ENCODE measurements at places on chromosomes 12 and 14.

DNA sequence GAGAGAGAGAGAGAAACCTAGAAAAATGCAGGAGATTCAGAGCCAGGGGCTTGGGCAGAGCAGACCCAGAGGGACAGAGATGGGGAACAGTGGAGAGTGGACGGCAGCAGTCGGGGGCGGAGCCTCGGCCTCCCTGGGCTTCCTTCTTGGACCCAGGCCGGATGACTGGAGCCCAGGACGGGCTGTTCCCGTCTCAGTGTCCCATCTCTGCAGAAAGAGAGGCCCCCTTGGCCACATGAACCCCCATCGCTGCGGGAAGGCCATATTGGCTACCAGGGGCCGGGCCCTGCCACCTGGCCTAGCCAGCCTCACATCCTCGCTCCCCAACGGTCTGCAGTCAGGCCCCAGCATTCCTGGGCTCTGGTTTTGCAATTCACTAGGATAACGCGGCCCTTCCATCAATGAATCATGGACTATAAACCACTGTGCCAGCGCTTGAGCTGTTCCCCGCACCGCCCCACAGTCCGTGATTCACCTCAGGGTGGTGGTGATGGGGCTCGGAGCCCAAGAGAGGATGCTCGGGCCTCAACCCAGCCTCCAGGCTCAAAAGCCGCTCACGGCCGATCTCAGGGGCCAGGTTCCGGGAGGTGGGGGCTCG is 116.5 kb downstream of the RFLNA start:
- no peak for DNase-seq

GRCh38 chr12:73731658-73732057 is 806.0 kb upstream of the ATXN7L3B start:
- no peak for DNase-seq

GRCh38 chr12:19546611-19547162 is 107.4 kb downstream of the AEBP2 start:
- DNase-seq, result no peak

DNA sequence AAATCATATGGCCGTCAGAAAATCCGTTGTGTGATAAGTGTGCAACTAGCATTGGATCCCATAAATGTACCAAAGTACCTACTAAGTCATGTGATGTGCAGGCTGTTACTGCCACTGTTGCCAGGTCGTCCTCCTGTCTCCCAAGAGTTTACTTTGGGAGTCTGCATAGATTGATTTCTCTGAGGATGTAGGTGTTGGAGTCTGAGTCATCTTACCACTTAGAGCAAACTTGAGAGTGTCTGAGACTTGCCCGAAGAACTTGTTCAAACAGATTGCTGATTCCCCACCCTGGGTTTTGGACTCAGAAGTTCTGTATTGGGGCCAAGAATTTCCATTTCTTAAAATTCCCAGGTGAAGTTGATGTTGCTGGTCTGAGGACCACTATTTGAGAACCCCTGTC is 11.4 kb downstream of the TMX1 start:
- DNase-seq, result no peak

- no peak for DNase-seq
Measured at GRCh38 chr12:57545809-57546437, 1.1 kb downstream of the DCTN2 start.

DNA sequence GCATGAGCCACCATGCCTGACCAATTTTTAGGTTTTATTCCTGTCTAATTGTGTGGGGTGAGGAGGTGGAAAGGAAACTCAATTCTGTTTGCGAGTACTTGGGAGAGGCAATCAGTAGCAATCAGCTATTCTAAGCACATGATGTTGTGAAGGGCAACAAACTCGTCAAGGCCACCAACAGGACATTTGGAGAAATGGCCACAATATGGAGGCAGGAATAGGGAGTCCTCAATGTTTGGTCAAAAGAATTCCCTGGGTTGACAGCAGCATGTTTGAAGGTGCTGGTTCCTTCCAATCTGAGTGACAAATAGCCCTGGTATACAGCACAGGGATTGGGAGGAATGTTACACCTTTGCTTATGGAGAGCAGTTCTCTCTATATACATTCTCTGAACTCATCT is 32.7 kb upstream of the USP44 start:
- no peak for DNase-seq

- DNase-seq, result peak; percentile 43
Measured at GRCh38 chr14:87805315-87805723, 187.7 kb downstream of the GALC start.

DNA sequence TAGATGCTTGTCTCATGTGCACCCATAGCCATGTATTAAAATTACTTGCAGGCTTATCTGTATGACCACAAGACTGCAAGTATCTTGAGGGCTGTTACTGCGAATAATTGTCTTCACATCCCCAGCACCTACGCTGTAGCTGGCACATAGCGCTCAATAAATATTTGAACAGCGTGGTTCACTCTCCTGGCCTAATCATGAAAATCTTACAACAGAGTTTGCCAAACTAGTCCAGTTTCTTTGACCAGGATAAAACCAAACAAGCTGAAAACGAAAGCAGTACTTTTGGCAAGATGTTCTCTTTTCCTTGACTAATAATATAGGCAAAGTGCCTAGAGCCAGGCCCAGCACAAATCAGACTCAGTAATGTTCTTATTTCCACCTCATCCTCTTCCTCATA is 106.7 kb downstream of the RPS29 start:
- no peak for DNase-seq

DNA sequence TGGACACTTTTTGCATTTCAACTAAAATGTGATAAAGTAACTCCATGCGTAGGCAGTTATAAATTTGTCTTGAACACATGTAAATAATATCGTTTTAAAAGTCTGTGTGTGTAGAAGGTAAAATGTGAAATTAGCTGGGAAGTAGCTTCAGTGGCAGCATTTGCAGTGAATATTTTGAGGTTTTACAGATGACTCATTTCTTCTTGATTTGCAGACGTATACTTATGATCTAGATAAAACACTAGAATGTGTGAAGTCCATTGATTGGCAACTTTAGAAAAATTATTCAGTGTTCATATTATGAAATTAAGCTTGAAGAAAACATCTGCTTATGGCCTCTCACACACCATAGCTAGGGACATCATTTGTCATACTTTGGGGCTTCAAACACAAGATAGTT is 788.6 kb upstream of the NOVA1 start:
- no peak for DNase-seq

DNA sequence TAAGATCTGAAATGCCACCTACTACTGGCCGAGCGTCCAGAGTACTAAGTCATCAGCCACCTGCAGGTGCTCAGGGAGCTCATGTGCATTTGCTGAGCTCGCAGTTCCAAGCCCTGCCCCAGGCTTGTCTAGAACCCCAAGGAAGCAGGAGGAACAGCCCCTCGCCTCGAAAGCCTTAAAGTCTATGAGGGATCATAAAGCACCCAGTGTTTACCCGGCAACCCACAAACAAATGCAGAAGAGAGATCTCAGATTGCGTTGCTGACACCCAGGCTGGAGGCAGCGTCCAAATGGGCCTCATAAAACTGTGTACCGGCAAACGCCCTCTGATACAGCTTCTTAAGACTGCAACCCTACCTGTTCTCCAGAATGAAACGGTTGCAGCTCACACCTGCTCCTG is 6.8 kb downstream of the KDM2B start:
- no peak for DNase-seq

DNA sequence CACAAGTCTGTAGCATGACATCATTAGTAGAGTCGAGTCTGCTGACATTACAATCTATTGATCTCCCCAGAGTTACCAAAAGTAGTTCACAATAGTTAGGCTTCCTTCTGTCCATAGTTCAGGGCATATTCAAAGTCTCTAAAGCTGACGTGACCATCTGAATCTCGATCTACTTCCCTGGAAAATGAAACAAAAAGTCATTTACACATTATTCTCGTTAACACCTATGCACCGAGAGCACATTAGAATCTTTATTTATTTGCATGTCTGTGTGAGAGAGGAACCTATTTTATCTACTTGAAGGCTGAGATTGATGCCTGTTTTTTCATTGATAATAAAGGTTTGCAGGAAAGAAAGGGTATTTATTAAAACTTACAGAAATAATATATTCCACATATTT is 157.4 kb downstream of the EFCAB11 start:
- no peak for DNase-seq

DNA sequence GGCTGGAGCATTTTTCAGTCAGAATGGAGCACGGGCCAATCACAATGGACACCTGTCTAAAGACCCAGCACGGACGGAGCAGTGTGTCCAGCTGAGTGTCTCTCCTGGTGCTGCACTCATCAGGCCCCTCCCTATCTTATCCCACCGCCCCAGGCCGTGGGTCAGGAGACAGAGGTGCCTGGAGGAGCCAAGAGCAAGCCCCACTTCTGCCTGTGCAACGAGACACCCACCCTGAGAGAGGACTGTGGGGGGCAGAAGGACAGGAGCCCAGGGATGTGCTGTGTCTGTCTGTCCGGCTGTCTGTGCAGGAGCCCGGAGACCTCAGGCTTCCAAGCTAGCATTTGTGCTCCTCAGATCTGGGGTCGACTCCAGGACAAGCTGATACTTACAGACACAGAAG is 69.6 kb upstream of the SFSWAP start:
- DNase-seq, result no peak

GRCh38 chr12:58496411-58497190 is 423.7 kb downstream of the LRIG3 start:
- DNase-seq, result no peak

DNA sequence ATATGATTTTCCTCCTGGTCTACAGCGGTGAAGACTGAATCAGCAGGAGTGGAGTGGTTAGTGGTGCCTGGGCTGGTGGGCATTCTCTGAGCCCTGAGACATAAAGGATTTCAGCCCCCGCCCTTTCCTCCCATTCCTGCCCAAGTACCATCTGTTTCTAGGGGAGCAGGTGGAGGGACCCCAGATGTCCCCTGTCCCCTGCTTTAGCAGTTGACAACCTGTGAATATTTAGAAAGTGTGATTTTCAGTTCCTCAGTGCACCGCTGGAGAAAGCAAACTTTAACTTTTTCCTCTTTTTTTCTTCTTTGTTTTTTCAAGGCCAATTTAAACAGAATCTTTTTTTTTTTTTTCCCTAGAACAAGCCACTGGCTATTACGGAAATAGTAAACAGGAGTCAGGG is 163.8 kb upstream of the MYL2 start:
- DNase-seq, result no peak

DNA sequence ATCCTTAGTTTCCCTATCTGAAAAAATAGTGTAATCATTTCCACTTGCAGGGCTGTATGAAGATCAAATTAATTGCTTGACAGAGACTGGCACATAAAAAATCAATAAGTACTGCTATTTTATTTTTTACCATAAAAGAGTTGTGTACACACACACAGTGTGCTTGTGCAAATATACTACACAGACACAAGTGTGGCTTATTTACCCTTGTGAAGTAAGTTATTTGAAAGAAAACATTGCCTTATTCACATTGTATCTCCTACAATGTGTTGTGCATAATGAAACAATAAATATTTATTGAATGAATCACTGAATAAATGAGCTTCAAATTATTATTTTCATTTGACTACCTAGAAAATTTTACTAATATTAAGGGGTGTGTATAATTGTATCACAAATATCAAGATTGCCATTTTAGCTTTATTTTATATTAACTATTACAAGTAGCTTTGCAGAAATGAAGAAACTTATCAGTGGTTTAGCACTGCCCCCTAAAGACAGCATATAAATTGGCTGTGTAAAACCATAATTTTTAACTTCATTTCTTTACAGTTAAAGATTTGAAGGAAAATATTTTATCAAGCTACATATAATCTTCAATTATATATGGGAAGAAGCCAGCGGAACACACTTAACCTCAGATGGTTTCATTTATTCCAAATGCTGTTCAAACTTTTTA is 11.3 kb downstream of the GARIN6 start:
- no peak for DNase-seq

DNA sequence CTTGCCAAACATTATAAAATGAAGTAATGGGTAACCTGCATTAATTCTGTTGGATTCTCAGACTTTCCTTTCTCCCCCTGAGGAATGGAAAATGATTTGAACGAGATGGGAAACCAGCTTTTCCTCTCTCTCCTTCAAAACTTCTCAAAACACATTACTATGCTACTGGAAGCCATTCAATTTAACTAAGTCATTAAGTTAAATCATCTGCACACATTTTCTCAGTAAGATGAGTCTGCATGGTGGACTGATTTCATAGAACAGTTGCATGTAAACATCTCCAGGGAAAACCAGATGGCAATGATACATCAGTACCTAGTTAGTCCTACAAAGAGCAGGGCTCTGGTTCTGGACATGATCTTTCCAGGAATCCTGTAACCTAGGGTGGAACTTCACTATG is 59.9 kb downstream of the BMP4 start:
- DNase-seq, result no peak

GRCh38 chr12:130347588-130347987 is 9.9 kb downstream of the PIWIL1 start:
- DNase-seq, result no peak

DNA sequence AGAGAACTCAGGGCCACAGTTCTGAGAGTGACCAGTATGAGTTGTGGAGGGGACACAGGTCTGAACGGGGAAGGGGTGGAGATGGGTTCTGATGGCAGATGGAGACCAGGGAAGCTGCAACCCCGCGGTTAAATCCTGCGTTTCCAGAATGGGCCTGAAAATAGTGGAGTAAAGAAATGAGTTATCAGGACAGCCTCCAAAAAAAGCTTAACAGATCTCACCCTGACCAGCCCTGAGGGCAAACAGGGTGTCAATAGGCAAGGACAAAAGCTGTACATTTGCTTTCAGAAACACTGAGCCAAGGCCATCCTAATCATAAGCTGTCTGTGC is 555 bp upstream of the RTN1 start:
- no peak for DNase-seq

DNA sequence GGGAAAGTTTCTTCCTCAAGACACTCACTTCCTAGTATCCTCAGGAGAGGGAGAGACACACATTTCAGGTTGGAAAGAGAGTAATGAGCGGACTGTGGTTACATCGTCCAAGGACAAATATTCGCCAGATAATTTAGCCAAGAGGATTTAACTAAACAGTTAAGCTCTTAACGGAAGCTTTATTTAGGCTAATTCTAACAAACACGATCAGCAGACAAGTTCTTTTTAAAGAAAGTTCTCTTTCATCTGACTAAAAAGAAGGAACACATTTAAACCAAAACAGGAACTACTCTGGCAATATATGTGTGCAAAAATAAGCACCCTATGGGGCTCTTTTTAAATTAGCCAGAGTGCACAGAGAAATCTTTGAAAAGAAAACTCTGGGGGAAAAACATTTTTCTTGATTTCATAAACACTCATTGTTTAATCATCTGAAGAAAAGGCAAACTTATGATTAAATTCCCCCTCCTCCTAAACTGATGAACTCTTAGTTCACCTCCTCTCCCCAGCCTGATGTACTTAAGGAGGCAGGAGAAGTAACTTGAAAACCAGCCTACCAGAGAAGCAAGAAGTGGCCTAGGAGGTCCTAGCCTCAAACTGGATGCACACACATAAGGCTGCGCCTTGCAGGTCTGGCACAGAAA is 13.3 kb upstream of the BTG1 start:
- DNase-seq, result peak; percentile 42

GRCh38 chr12:120933786-120934185 is 29.6 kb upstream of the SPPL3 start:
- peak; percentile 39 for DNase-seq

- no peak for DNase-seq
Measured at GRCh38 chr14:69993326-69993725, 114.1 kb downstream of the SMOC1 start.

Measured in inflammatory macrophage (primary cell).